ENCODE measurements at places on chromosomes 7 and 10.

DNA sequence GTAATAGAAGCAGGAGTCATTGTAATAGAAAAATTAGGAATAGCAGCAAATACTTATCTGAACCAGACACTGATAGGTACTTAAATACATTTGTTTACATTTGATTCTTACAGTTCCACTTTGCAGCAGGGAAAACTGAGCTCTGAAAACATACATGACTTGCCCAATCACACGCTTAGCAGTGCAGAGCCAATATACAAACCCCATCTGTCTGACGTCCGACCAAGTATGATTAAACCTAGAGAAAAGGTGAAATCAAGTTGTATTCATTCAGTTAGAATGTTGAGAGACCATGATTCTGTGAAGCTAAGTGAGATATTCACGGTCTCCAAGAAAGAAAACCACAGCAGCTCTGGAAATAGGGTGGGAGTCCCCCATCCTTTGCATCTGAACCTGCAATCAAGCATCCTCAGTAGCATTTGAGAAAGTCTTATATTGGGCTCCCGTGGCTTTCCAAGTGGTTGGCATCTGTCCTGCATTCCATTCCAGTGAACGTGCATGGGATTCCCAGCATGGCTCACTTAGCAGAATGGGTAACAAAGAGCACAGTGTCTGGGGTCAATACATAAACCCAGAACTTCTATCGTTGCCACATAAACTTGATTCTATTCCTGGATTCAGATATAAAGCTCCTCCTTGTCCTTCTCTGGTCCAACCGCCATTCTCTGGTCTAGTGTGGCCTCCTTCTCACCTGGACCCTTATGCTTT is 148.7 kb upstream of the RSU1 start:
- no peak for DNase-seq

- no peak for DNase-seq
Observed at GRCh38 chr10:130967784-130968183, 343.7 kb downstream of the TCERG1L start.

DNA sequence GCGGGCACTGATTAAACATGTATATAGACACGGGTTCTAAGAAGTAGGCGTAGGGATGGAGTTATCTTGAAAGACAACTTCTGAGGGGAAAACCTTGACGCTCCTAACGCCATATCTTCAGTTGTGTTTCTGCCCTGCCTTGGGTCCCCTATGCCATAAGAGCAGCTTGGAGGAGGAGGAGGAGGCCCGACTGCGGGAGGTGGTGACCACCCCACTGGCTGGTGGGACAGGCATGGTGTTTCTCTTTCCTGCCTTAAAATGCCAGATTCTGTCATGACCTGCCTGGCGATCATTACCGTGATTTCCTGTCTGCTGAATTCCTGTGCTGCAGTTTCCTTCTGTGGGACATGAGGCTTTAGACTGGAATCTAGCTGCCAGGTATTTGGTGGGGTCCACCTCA is 15.9 kb downstream of the ZNF783 start:
- DNase-seq, result no peak

DNA sequence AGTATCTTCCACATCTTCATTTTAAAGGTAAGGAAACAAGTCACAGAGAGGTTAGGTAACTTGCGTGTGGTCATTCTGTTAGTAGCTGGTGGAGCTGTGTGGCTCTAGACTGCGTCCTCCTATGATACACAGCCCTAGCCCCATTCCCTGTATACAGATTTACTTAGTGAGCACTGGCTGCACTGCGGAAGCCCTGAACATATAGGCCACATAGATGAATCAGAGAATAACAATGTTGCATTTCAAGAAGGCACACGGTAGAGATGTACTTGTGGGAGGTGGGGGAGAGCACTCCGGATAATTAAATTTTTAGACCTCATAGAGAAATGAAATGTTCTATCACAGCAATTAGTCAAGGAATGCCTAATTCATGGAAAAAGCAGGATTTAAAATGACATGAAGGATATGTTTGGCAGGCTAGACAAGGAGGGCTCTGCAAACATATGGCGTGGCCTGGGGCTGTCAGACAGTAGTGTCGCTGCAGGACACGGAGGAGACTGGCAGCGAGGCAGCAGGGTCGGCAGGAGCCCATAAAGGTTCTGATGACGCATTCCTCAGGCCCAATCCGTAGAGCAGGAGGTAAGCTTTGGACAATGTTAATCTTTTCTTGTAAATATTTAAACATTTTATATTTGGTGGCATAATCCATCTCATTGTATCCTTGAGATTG is 29.5 kb downstream of the RAB11FIP2 start:
- DNase-seq, result no peak

DNA sequence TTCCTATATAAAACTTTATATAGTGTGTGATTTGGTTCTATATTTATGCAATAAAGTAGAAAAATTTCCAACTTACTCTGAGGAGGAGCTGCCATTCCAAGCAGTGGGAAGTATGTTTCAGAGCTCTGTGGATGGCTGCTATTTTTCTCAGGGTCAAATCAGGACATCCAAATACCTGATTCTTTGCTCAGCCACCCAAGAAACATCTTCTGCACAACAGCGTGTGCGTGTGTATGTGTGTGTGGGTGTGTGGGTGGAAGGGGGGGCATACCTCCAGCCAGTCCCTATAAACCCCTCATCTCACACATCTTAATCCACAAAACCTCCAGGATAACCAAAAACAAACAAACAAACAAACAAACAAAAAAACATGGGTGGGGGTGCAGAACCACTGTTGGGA is 66.3 kb upstream of the EMX2 start:
- DNase-seq, result no peak

DNA sequence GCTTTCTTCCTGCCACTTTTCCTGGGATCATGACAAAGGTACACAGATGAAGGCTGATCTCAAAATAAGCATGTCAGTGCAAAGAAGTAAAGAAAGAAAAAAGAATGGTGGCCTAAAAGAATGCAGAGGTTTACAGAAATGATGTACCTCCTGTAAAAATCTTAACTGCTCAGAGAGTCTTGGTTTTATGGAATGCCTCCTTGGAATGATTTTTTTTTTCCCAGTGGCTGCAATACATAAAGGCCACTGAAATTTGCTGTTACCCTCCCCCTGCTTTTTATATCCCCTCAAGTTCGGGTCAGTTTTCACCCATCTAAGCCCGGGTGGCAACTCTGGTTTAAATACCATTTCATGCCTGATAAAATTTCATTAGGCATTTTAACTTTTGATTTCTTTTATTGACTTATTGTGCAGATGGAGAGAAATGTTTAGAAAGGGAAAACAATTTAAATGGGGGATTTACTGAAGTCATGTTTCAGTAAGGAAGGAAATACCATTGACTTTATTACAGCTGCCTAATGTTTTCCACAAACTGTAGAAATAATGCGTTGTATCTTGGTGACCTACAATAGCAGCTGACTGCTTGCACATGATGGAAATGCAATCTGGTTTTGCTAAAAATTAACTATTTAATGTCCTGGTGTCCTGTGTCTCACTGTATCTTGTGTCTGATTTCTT is 102.5 kb downstream of the SAMD9 start:
- DNase-seq, result no peak

DNA sequence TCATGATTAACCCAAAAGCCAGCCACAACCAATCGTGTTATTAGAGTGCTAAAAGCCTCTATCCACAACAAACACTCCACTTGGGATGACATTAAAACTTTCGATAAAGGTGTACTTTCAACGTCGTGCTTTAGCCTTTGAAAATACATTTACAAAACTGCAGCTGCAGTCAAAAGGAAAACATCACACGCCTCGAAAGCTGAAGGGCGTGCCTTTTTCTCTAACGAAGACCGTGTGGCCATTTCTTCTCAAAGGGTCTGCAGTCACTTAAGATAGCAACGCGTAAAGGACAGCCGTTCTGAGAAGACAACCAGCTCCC is 1.1 kb downstream of the ARHGAP12 start:
- no peak for DNase-seq

GRCh38 chr10:119351189-119351588 is 143.8 kb downstream of the GRK5 start:
- no peak for DNase-seq

DNA sequence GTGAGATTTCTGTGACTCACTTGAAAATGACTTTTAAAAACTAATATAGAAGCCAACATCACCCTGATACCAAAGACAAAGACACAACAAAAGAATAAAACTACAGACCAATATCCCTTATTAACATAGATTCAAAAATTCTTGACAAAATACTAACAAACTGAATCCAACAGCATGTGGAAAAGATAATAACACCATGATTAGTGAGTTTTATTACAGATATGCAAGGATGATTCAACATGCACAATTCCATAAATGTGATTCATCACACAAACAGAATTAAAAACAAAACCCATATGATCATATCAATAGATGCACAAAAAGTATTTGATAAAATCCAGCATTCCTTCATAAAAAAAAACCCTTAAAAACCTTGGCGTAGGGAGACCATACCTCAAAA is 6.5 kb downstream of the MGAM start:
- DNase-seq, result no peak

DNA sequence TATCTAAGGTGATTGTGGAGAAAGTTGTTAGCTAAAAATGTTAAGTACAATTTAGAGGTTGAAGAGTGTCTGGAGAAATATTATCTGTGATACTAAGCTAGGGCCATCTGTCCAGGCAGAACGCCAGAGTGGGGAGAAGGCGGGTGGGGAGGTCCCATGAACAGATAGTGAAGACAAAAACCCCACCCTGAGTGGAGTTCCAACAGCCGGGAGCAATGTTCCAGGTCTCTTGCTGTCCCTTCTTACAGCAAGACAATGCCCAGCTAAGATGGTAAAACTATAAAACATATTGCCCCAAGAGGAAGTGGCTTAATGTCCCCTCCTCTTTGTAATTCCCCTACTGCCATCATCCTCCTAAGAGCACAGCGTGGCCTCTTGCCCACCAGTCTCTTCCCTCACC is 10.4 kb upstream of the IL15RA start:
- DNase-seq, result no peak

- no peak for DNase-seq
Observed at GRCh38 chr7:155311826-155312537, 14.3 kb downstream of the INSIG1 start.
